ENCODE measurements at places on chromosomes 3 and 15.
A peak's percentile ranks its signal among the peaks of the same experiment; 100 is the strongest.

DNA sequence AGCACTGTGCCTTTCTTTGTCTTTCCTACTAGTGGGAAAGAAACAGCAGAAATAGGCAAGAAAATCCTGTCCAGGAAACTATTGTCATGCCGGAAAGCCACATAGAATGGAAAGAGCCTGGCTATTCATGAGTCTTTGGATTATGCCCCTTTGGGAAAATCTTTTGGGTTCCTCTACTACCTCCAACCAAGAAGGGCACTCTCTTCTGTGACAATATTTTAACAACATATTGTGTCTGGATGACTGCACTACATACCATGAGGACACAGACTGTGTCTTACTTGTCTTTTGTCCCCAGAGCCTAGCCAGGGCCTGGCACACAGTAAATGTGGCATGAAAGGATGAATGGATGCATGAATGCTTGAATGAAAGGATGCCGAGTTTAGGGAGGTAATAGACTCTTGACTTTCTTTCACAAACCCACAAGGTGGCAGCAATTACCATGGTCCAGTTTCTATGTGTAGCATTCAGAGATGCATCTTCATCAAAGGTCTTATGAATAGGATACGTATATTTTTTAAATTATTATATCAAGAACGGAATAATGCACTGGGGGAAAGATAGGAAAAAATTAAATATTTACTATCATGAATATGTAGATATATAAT lies 30.3 kb downstream of the ARL14 start:
- no peak for DNase-seq

DNA sequence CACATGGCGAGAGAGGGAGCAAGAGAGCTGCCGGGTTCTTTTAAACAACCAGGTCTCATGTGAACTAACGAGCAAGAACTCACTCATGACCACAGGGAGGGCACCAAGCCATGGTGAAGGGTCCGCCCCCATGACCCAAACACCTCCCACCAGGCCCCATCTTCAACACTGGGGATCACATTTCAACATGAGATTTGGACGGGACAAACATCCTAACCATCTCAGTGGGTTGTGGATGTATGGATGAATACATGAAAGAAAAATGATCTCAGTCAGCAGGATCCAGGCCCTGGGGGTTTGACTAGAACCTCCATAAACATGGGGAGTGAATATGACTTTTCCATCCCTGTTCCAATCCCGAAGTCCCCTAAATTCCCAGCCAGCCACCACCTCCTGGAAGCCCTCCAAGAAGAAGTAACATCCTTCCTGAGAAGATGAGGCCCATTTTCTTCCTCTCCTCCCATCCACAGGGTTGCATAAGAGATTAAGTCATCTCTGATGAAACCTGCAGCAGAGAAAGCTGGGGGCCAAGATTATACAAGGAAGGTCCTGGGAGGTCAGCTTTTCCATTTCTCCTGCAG lies 9.5 kb downstream of the CAV3 start:
- peak; percentile 60 for DNase-seq

GRCh38 chr3:36597422-36597821 lies 166.9 kb downstream of the DCLK3 start:
- no peak for DNase-seq

- no peak for DNase-seq
Measured at GRCh38 chr3:120192159-120192558, 92.9 kb downstream of the GPR156 start.

DNA sequence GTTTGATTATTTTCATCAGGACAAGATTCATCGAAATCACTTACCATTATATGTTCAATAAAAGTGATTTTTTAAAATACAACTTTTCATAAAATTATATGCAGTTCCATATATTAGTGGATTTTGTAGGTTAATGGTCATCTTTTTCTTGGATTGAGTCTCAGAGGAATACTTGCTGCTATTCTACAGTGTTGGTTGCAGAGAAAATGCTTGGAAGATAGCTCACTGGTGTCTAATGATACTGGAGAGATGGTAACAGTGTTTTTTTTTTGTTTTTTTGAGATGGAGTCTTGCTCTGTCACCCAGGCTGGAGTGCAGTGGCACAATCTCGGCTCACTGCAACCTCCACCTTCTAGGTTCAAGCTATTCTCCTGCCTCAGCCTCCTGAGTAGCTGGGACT lies 143.3 kb downstream of the TCF12 start:
- no peak for DNase-seq

DNA sequence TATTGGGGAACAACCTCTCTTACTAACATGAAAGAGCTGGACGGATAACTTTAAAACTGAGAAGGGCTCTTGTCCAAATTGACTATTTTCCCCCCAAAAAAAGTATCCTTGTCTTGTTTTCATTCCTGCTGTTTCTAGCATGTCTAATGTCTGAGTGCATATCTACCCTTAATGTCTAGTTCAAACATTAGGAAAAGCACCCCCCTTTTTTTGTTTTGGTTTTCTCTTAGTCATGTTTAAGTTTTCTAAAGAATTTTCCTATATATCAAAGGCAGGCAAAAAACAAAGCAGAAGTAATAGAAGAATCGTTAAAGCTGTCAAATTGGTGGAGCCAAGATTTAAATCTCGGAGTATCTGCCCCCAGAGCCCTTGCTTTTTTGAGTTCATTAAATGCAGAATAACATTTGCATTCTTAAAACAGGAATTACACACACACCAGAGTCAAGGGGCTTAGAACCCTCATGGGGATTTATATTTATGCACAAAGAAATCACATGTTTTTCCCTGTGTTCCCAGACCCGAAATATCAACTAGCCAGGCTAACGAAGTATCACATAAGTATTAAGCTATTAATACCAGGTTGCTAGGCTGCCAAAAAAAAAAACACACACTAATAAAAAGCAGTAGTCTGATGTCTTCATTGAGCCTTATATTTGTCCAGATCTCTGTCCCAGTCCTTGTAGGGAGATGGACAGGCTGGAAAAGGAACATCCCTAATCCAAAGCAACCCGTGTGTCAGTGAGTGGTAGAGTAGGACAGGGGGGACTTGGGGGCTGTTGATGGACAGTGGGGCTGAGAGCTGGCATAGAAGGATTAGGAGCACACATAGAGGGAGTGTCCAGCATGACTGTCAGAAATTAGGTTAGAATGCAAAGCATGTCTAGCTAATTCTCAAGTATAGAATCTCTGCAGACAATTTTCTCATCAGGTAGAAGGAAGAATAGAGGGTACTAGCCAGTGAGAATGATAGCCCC lies 103.6 kb upstream of the BFSP2 start:
- no peak for DNase-seq

All from GM04504 (cell line).